ENCODE measurements at places on chromosomes 12 and 14. TPM values are rescaled to one million over a fixed set of nuclear protein-coding genes. Genes with fewer than 3 reads are reported as not detected.
A peak's percentile ranks its signal among the peaks of the same experiment; 100 is the strongest.

Gene PLCZ1
- total RNA-seq: not detected

Gene HVCN1
- not detected for total RNA-seq

Gene SMOC1
- 5.9 TPM for total RNA-seq

Gene KCNH5
- 3.7 TPM for total RNA-seq

Gene NXPH4
- total RNA-seq: 0.33 TPM

DNA sequence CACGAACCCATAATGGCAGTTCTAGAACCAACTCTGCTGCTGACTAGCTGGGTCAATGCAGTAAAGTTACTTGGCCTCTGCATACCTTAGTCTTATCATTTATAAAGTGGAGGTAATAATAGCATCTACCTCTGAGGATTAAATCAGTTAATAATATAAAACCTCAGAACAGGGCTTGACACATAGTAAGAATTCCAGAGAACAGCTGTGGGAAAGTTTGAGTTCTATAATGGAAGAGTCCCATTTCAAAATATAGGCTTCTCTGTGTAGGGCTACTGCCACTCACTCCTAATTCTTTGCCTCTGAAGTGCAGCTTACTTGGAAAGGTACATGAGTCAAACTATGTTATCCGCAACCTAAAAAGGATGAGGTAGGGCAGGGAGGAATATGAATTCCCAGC lies 269.2 kb upstream of the PRKD1 start:
- DNase-seq: no peak

GRCh38 chr12:121751034-121751433 lies 38.5 kb downstream of the TMEM120B start:
- DNase-seq: no peak

DNA sequence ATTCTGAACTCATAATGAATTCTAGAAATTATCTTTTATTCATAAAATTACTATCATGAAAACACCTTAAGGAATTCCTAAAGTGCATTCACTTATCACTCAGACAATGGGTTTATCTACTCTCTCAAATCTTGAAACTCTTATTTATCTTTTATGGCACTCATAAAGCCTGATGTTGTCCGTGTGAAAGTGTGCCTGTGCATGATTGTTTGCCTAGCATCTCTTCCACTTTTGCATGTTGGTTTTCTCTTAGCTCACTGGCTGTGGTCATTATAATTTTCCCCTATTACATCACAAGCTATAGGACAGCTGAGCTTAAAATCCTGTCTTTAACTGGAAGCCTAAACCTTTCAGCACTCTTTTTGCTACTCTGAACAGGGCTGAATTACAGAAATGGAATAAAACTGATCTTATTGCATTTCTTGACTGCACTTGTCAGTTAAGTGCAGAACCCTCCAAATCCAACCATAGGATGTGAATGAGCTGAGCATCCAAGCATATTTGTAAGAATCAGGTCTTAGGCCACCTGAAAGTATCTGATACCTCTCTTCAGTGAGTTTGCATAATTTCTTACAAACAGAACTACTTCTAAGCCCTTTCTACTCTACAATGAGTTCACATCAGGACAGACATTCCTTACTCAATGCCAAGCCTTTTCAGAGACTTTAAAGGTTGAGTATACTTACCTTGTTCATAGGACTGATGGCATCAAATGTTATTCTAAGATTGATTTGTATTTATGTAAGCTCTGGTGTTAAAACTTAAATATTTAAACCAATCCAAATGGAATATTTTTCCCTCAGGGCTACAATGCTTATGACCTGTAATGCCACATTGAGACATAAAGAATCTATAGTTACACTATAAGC lies 221.2 kb upstream of the KITLG start:
- DNase-seq: no peak

GRCh38 chr12:777550-778047 lies 25.2 kb downstream of the WNK1 start:
- DNase-seq: no peak

- DNase-seq: no peak
These were observed 874 bp upstream of the RNU6-8 start for GRCh38 chr14:32203928-32204357.

- DNase-seq: no peak
These were observed 55.4 kb downstream of the SSPN start for GRCh38 chr12:26250801-26251200.

DNA sequence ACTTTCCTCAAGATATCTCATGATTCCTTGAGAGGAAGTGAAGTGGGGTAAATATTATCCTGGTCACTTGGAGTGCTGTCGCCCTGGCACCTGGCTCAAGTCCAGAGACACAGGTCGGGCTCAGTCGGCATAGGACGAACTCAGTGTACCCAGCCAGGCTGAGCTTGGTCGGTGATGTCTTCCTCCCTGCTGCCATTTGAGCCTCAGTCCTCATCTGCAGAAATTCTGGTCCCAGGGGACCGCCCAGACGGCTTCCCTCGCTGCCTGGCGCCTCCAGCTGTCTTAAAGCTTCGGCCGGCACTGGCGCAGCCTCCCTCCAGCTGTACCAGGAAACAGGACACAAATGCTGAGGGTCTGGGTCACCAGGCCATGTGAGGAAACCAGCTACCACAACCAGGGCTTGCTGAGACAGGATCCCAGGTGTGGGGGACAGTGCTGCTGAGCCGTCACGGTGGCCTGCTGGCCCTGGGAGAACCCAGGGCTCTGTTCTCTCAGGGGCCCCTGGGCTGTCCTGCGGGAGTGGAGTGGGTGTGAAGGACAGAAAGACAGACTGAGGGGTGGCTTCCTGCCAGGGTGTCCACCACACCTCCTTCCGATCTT lies 5.0 kb upstream of the KLC1 start:
- no peak for DNase-seq

DNA sequence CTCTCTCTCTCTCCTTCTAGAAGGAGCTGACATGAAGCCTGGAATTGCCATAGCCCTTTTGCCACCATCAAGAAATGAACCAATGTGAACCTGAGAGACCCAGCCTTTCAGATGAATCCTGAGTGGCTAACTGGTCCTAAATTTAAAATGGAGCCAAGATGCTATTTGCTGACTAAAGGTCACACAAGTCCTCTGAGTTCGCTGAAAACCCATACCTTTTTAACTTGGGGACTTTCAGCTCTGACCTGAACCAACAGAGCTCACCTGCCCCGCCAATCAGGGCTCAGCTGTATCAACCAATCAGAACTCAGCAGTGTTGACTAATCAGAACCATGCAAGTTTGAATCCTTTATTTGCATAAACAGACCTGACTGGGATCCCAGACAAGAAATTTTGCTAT lies 70.3 kb upstream of the MDM1 start:
- DNase-seq: no peak

DNA sequence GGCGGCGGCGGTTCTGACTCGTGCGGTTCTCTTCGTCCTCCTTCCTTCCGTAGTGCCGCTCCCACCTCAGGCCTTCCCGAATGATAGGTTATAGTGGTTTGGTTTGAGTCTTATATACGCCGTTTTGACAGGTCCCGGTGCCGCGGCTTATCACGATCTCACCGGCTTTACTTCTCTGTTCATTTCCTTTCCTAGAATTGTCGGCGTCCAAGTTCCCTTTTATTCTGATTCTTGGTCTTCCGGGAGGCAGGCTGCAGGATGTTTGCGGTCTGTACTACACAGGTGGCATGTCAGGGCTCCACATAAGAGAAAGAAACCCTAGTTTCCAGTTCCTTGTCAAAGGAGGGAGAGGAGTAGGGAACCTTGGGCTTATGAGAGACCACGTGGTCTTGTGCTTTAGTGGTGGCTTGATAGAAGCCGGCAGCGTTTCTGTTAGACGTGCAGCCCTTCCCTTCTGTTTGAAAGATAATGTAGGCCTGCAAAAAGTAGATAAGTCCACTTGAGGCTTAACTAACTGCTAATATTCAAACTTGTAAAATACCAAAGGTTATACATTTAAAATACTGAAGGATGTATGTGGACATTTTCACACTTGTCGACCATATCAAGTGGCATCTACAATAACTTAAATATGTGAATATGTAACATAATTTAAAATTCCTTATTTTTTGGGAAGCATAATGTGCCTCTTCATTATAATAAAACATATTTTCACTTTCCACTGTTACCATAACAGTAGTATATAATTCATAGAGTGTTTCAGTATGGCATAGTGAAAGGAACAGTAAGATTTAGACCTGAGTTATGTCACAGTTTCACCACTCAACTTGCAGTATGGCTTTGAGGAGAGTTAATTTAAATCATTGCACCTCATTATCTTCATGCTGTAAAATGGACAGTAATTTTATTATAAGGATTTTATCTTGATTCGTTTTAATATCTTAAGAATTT lies 804 bp downstream of the USP15 start:
- DNase-seq: peak; percentile 56

GRCh38 chr14:24310646-24311604 lies at the start of gene LTB4R:
Gene LTB4R (plus strand): TSS chr14:24311502. CDS start chr14:24315652, 4,150 bp downstream.
- DNase-seq: peak; percentile 64
